ENCODE measurements at places on chromosomes 6 and 20.
A peak's percentile ranks its signal among the peaks of the same experiment; 100 is the strongest.

DNA sequence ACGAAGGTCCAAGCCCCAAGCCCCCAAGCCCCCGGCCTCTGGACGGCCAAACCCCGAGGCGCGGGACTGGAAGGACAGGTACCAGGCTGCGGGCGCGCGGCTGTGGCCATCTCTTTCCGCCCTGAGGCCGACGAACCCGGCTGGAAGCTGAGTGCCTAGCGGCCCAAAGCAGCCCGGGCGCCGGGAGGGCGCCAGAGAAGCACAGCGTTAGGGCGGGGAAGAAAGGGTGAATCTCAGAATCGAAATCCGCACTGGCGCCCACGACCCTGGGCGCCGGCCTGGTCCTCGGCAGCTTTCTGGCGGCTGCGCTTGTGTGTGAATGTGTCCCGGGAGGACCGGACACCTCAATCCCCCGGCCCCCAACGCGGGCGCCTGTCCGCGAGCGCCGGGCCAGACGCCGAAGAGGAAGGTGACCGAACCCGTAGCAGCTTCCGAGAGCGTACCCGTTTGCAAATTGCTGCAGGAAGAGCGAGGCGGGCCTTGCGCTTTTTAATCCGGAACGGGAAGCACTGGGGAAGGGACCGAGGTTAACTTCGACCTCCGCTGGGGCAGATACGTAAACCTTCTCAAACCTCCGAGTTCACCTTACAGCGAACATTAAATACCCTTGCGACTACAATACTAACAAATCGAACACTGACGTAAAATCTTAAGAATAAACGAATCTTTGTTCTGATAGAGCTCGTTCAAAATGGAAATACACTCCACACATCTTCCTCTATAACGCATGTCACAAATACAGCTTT is 2.9 kb downstream of the NRN1 start:
- DNase-seq = no peak

- no peak for DNase-seq
These were observed 320.8 kb downstream of the TAF4 start for GRCh38 chr20:61744691-61745396.

- no peak for DNase-seq
These were observed 37.4 kb downstream of the HIVEP2 start for GRCh38 chr6:142907544-142907943.

GRCh38 chr6:43570876-43571441 is 4.9 kb downstream of the XPO5 start:
- DNase-seq = no peak

- DNase-seq = peak; percentile 99
These were observed at the start of gene ADRM1 for GRCh38 chr20:62302341-62303061. Gene ADRM1 (plus strand): TSS chr20:62302997. CDS start chr20:62303569, 572 bp downstream.

DNA sequence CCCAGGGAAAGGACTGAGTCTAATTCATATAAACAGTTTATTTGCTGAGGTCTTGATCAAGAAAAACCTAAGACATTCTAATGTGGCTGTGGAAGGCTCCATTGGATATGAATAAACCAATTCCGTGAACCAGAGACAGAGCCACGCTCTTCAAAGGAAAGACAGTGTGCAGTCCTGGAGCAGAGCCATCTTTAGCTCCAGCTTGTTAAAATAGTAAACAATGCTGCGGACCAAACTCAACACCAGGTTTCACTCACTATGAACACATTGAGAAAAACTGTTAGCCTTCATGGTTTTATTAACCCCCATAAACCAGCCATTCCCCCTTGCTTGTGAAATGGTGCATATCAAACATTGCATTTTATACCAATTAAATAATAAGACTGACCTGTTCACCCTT is 61.9 kb downstream of the COL9A1 start:
- DNase-seq = peak; percentile 3

- DNase-seq = no peak
These were observed 368.9 kb upstream of the JARID2 start for GRCh38 chr6:14876778-14877613.

DNA sequence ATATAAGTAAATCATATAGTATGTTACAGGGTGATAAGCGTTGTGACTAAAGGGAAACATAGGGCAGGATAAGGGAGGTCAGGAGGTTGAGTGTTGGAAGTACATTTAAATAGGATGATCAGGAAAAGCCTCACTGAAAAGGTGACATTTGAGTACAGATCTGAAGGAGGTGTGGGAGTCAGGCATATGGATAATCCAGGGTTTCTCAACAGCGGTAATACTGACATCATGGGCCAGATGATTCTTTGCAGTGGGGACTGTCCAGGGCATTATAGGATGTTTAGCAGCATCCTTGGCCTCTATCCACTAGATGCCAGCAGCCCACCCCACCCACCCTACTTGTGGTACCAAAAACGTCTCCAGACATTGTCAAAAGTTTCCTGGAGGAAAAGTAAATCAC is 292.6 kb upstream of the PREP start:
- peak; percentile 29 for DNase-seq

- peak; percentile 76 for DNase-seq
These were observed 190.6 kb upstream of the PMEPA1 start for GRCh38 chr20:57900226-57900905.

DNA sequence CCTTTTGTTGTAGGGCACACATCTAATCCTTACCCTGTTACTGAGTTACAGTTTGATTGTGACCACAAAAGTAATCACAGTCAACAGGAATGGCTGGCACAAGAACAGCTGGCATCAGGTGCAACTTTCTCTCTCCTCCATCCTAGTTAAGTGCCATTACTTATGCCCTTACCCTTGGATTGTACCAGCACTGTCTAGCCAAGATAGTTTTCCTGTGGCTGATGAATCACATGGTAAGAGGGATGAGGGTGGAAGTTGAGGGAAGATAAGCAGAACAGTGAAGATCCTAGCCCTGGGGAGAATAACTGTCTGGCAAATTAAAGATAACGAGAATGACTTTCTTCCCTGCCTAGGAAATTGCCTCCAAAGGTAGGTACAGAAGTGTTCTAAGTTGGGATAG is 42.0 kb downstream of the RNF217 start:
- DNase-seq = no peak

DNA sequence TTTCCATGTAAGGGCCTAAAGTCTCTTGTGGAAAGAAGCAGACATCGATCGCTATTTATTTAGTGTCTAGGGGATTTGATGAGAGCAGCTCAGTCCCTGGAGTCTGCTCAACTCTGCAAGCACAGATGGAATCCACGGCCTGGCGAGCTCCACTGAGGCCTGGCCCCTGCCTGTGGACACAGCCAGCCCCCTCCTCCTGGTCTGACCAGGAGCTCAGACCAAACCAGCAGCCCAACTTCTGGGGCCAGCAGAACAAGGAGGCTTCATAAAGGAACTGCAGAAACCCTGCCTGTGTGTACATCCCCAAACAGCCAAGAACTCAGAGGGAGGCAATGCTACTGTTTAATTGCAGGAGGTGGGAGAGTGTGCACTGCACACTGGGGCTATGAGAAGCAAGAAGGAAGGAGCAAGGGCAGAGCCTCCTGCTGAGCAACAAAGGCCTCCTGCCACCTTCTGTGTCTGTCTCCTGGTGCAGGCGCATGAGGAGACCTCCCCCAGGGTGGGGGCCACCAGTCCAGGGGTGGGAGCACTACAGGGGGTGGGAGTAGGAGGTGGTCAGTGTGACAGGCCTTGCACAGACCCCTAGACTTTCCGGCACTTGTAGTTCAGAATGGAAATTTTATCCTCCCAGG is 3.8 kb downstream of the CST5 start:
- no peak for DNase-seq

- no peak for DNase-seq
These were observed 543.6 kb downstream of the GRIK2 start for GRCh38 chr6:101937108-101937507.

DNA sequence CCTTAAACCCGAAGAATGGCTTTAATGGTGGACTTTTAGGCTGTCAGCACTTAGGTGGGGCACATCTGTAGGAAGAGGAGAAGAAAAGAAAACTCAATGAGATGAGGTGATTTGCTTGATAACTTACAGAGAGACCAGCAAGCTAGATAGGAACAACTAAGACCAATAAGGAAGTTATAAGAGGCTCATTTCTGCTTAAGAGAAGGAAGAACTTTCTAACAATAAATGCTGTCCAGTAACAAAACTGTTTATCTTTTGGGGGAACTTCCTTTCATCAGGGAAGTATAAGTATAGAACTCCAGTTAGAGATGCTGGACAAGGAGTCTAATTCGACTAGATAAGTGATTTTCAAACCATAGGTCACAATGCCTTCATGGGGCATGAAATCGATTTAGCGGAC is 107.2 kb upstream of the SIRPA start:
- DNase-seq = no peak

DNA sequence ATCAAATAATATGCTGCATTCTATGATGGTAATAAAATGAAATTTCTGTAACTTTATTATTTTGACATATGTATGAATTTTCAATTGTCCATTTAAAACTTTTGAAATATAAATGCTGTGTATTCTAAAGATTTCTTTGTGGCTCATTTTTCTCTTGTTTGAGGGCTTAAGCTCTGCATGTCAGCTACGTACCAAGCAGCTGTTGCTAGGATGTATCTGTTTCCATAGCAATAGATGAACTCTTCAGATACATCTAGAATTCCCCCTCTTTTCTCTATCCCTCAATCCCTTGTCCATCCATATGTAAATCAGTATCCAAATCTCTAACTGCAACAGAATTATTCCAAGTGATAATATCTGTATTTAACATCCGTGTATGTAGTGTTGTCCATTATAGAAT is 76.5 kb upstream of the OPRM1 start:
- DNase-seq = no peak

- no peak for DNase-seq
These were observed 27.2 kb downstream of the GINM1 start for GRCh38 chr6:149593408-149593807.

- DNase-seq = no peak
These were observed 29.2 kb downstream of the SGK1 start for GRCh38 chr6:134288538-134289203.

- DNase-seq = peak; percentile 85
These were observed 647 bp downstream of the AK9 start for GRCh38 chr6:109690373-109690736.

- no peak for DNase-seq
These were observed 155.2 kb downstream of the TTLL2 start for GRCh38 chr6:167479901-167480648.

DNA sequence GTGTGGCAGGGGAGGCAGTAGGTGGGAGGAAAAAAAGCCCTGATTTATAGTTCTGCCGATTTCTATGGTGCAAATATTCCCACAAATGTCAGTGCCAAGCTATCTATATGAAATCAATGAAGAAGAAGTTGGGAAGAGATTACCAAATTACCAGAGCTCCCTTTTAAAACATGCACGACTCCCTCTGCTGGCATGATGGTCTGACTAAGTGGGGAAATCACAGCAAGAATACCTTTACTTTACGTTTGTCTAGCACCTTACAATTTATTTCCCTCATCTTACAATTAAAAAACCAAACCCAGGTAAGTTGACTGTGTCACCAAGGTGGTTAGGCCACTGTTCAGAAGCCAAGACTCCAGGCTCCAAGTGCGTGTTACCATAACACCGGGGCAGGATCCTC is 55.6 kb downstream of the AGPAT4 start:
- no peak for DNase-seq

GRCh38 chr6:37966801-37967200 is 147.3 kb downstream of the ZFAND3 start:
- no peak for DNase-seq

GRCh38 chr6:15952231-15953151 is 176.4 kb upstream of the MYLIP start:
- peak; percentile 16 for DNase-seq

- DNase-seq = no peak
These were observed 173.9 kb downstream of the LRFN2 start for GRCh38 chr6:40413239-40413638.

- DNase-seq = no peak
These were observed 25.4 kb downstream of the PTK7 start for GRCh38 chr6:43101497-43101896.

GRCh38 chr6:31116661-31117385 is 2.2 kb downstream of the PSORS1C1 start:
- DNase-seq = no peak

- peak; percentile 81 for DNase-seq
These were observed 1.2 kb downstream of the EZR start for GRCh38 chr6:158817728-158818580.

GRCh38 chr6:90028995-90029635 is 134.8 kb downstream of the GJA10 start:
- no peak for DNase-seq

DNA sequence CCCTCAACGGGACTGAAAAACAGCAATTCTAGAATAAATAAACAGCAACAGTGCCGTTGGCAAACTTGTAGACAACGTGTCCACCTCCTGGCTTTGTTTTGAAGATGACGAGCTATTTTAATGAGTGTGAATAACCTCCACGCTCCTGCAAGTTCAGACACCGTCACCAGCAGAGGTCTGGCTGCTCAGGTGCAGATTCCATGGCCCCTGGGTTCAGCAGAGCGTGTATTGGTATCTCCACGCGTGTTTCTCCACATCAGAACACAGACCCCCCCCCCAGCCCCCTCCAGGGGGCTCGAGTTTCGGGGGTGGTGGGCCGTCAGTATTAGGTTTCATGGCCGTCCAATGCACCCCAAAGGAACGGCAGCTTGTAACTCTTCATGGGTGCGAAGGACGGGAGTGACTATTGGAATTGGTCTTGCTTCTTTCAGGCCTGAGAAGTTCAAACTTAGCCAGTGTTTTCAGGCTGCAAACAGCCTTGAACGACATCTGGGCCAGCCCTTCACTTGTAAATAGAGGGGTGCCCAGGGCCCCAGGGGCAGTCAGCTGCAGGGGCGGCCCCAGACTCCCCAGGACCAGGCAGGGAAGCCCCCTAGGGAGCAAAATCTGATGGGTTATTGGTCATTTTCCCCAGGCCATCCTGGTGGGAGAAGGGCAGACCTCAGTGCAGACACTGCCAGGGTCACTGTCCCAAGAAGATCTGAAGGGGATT is 308.6 kb downstream of the TAF4 start:
- no peak for DNase-seq

GRCh38 chr6:37838219-37838921 is 18.8 kb downstream of the ZFAND3 start:
- no peak for DNase-seq

GRCh38 chr6:11204005-11204399 is 28.5 kb downstream of the NEDD9 start:
- DNase-seq = no peak

DNA sequence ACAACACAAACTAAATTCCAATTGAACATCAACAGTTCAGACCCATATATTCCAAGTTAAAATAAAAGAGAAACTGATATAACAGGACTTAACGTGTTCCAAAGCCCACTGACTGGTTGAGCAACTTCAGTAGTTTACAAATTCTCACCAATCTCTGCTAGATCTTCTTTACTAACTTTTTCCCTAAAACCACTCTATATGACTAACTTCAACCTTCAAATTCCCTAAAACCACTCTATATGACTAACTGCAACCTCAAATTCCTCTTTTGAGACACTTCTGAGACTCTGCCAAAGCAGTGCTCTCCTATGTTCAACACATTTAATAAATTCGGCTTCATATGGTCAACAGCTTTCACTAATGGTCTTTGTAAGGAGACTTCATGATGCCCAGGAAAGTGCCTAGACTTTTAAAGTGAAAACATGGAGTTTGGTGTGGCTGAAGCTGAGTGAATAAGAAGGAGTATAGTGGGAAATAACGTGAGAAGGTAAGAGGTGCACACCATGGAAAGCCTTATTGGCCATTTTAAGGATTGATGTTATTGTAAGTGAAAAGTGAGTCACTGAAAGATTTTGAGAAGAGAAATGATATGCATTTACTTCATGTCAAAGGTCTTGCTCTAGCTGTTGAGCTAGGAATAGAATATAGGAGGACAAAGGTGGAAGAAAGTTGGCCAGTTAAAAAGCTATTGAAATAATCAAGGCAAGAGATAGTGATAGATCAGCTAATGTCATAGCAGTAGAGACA is 134.0 kb upstream of the HCRTR2 start:
- no peak for DNase-seq

GRCh38 chr6:20511852-20512251 is 22.4 kb upstream of the CDKAL1 start:
- no peak for DNase-seq

GRCh38 chr6:128882991-128883611 is at the start of gene LAMA2:
Gene LAMA2 (plus strand): TSS chr6:128883138. CDS start chr6:128883246, 108 bp downstream.
- DNase-seq = no peak

Measured in NCI-H1417 (cell line).